T-helper 2 cell (primary cell): ENCODE measurements at places on chromosomes 4 and X.

- DNase-seq: no peak
Measured at GRCh38 chr4:27239641-27240040, 379.0 kb downstream of the STIM2 start.

- DNase-seq: no peak
Measured at GRCh38 chrX:43949669-43950068, 23.5 kb downstream of the NDP start.

DNA sequence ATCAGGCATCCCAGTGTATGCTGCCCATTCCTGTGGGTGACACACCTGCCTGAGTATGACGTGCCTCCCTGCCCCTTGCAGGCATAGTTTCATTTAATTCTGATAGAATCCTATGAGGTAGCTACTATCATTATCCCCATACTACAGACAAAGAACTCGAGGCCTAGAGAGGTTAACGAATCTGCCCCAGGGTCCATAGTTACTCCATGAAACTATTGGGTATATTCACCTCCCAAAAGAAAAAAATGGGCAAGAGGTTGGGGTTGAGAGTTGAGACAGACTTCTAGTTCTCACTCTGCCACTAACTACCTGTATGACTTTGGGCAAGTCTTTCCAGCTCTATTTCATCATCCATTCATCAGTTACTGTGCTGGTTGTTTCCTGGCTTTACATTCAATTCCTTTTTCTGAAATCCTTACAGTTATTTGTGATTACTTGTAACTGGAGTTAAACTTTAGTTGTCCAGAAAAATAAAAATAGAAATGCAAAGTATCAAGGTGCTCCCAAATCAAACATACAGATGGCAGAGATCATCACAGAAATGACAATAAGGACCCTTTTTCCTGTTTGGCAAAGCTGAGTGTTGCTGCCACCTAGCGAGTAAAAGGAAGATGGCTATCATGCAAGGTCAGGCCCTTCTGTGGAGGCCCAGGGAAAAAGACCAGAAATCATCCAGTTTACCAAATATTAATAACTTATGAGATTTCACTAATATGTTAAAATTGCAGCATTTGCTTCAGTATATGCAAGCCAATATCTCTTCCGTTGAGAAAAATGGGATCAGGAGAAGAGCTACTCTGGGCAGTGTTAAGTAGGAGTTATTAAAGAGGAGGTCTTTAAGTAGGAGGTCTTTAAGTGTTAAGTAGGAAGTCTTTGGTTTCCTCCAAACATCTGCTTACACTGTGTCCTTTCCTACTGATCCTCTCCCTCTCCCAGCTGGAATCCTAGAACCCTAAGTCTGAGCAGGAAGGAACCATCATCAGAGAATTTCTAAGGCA, 17.1 kb upstream of the MAP7D3 start:
- peak; percentile 7 for DNase-seq

DNA sequence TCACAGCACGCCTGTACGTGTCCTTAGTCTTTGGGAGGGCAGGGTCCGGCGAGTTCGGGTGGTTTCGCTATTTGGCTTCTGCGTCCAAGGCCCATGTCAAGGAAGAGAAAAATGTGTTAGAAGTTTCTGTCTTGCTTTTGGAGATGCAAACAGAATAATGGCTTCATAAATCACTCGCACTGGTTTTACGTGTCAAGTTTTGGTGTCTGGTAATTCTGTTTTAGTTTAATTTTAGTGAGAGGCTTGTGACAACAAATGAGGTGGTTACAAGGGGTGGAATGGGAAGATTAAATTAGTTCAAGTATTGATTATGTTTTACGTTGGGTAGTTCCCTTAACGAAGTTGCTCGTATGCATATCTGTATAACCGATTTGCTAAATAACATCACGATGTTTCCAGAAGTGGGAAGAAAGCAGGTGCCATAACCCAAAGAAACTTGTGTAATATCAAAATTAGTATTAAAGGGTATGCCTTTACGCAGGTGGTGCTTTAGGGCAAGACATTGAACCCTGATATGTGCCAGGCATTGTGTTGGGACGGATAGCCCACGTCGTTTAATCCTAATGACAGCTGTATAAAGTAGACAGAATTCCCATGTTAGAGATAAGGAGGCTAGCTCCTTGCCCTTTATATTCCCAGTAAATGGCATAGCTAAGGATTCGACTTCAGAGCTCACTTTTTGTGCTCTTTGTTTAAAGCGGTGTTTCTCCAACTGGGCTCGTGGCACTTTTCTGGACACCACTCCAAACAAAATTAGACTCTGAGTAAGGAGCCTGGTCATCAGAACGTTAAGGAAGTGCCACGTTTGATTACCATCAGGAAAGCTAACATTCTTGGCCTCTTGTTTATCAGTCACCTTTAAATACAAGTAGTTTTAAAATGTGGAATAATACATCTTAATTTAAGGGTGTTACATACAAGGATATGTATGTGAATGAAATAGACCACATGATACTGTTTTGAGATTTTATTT, 843 bp downstream of the RPL34 start:
- DNase-seq: no peak

GRCh38 chrX:5775846-5776430, 452.7 kb downstream of the NLGN4X start:
- DNase-seq: no peak

GRCh38 chr4:128502818-128503527, 215.4 kb upstream of the PGRMC2 start:
- no peak for DNase-seq

- no peak for DNase-seq
Measured at GRCh38 chr4:74453037-74453635, 8.2 kb downstream of the AREG start.

GRCh38 chr4:2168469-2169319, 73.2 kb downstream of the HAUS3 start:
- no peak for DNase-seq

DNA sequence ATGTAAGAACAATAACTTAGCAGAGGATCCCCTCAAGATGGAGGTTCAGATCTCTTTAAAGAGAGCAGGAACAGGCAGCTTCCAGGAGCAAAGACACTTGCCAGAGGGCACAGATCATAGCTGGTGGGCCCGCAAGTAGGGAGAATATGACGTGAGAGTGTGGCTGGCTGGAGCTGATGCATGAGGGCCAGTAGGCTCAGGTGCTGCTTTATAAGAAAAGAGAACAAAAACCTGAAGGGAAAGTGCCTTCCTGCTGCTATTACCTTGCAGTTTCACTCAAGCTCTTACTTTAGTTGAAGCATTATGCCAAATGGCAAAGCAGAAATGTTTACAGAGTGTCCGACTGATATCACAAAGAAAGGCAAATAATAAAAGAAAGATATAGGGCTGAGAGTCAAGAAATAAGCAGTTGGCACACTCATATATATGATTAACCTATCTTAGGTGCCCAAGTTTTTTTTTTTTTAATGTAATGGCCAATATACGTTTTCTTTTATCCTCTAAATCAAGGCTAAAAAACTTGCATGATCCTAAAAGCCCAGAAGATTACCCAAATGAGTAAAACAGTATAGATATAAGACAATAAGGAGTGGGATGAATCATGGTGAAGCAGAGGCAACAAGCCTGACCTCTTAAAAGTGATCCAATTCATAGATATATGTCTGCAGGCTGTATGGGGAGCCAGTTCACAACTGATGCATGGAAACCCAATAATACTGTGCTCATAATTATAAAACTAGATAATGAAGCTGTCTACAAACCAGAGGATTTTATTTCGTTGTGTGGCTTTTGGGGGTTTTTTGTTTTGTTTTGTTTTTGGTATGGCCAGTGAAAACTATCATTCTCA, 12.6 kb downstream of the NR0B1 start:
- no peak for DNase-seq

DNA sequence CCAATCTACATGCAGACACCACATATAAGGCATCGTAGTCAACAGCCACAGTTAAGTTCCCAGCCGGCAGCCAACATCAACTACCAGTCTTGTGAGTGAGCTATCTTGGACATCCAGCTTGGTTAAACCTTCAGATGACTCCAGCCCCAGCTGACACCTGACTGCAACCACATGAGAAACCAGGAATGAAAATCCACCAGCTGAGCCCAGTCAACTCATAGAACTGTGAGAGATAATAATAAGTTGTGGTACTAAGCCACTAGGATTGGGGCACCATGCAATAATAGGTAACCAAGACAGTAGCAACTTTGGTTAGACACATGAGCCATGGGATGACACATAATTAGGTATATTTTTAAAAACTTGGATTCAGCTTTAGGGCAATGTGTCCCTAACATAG, 188.1 kb upstream of the BCOR start:
- DNase-seq: no peak

- DNase-seq: no peak
Measured at GRCh38 chr4:137601934-137602333, 69.6 kb upstream of the PCDH18 start.

- DNase-seq: no peak
Measured at GRCh38 chr4:14400307-14400706, 602.0 kb upstream of the CPEB2 start.

DNA sequence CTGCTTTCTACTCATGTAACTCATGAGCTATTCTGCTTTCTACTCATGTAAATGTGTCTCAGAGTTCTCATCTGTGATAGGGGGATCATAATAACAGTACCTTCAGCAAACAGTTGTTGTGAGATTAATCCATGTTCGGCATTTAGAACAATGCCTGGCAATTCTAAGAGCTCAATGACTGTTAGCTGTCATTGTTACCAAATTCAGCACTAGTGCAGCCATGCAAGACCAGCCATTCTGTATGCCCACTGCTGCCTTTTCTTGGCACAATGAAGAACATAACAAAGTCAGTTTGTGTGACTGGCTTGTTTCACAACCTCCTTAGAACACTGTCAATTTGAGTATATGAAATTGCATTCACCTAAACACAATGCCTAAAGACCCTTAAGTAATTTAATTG, 163.2 kb downstream of the ANK2 start:
- no peak for DNase-seq

- no peak for DNase-seq
Measured at GRCh38 chrX:140524556-140524955, 19.7 kb upstream of the SOX3 start.

- DNase-seq: no peak
Measured at GRCh38 chr4:37430718-37431416, 186.3 kb downstream of the NWD2 start.

DNA sequence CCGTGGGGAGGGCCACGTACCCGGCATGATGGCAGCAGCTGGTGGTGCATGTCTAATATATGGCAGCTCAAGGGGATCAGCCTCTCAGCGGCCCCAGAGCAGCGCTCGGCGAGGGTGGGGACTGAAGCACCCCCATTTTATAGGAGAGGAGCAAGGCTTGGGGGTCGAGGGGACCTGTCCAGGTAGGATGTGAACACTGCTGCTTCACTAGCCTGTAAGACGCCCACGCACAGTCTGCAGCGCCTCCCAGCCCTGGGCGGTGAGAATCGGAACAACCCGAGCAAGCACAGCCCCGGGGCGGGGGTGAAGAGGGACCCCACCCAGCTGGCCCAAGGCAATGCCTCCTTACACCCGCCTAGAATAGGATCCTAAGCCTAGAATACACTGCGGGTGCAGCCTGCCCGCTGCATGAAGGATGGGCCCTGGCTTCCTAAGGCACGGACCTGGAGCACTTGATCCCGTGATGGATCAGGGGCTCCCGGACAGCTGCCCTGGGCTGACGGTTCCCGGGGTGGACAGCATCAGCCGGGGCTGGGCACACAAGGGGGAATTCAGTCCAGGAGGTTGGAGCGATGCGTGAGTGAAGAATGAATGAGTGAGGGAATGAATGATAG, 17.6 kb downstream of the ADRA2C start:
- no peak for DNase-seq

DNA sequence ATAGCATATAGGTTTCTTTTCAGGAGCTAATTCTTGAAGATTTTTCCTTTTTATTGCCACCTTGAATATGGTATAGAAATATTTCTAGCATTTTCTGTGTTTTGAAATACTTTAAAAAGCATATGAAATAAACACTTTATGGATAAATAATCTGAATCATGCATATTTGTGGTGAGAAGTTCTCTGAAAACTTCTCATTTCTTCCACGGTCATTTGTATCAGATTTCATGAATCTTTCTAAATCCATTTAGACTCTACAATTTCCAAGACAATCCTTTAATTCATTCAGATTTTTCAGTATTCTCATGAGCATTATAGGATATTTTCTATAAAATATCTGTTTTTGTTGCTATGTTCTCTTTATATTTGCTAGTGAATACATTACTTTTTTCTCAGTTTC, 16.2 kb upstream of the CA5B start:
- DNase-seq: no peak

GRCh38 chrX:152632445-152633097, 5.1 kb upstream of the GABRQ start:
- DNase-seq: no peak

GRCh38 chr4:58809948-58810347, 1699.8 kb upstream of the IGFBP7 start:
- no peak for DNase-seq

- no peak for DNase-seq
Measured at GRCh38 chr4:15870079-15870478, 68.5 kb downstream of the FGFBP1 start.

GRCh38 chrX:102154218-102154860, 1.4 kb downstream of the BEX5 start:
- no peak for DNase-seq

- DNase-seq: no peak
Measured at GRCh38 chr4:2408401-2408958, 10.0 kb downstream of the ZFYVE28 start.

DNA sequence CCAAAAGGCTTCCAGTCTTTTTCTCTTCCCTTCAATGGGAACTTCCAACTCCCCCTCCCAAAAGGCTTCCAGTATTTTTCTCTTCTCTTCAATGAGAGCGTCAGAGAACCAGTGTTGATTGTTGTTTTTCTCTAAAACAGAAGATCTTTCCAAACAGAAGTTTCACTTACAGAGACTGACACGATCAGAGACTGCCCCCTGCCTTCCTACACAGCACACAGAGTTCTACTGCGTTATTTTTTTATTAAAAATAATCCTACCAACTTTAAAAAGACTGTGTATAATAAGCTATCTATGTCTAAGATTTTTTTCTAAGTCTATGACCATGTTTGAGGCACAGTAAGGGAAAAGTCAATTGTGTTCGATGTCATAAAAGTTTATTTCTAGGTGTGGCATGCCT, 3.5 kb upstream of the HTR2C start:
- no peak for DNase-seq

GRCh38 chrX:120380699-120381098, 18.8 kb downstream of the ATP1B4 start:
- no peak for DNase-seq
